ENCODE measurements at places on chromosomes 13 and 19.

GRCh38 chr13:35979361-35979951, 151.7 kb downstream of the DCLK1 start:
- no peak for DNase-seq

- no peak for DNase-seq
Observed at GRCh38 chr13:90594681-90595080, 752.8 kb upstream of the MIR17HG start.

GRCh38 chr13:47687577-47687976, 313.5 kb downstream of the SUCLA2 start:
- DNase-seq = no peak

GRCh38 chr13:41354416-41354815, 43.3 kb downstream of the NAA16 start:
- no peak for DNase-seq

GRCh38 chr13:105625691-105626090, 909.8 kb downstream of the EFNB2 start:
- DNase-seq = no peak

- DNase-seq = no peak
Observed at GRCh38 chr13:73337532-73337931, 278.7 kb downstream of the KLF5 start.

- DNase-seq = no peak
Observed at GRCh38 chr13:95512424-95512823, 40.1 kb upstream of the CLDN10 start.

DNA sequence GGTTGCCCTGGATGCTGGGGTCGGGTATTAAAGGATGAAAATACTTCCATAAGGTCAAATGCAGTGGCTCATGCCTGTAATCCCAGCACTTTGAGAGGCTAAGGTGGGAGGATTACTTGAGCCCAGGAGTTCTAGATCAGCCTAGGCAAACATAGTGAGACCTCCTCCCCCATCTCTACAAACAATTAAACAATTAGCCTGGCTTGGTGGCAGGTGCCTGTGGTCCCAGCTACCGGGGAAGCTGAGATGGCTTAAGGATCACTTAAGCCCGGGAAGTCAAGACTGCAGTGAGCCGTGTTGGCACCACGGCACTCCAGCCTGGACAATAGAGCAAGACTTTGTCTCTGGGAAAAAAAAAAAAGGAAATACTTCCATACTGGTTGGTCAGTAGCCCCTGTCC, 1.5 kb downstream of the KLK11 start:
- no peak for DNase-seq

GRCh38 chr19:5940260-5941208, 26.5 kb downstream of the CAPS start:
- DNase-seq = no peak

- DNase-seq = no peak
Observed at GRCh38 chr13:42781352-42781751, at the start of gene FAM216B. TSS of gene FAM216B (plus strand) at chr13:42781584. CDS start at chr13:42784068, 2,484 bp downstream.

GRCh38 chr19:4094291-4094690, 27.6 kb upstream of the ZBTB7A start:
- no peak for DNase-seq

GRCh38 chr19:10769533-10770491, 51.9 kb downstream of the DNM2 start:
- no peak for DNase-seq

- DNase-seq = no peak
Observed at GRCh38 chr19:40805258-40805868, 6.4 kb downstream of the EGLN2 start.

DNA sequence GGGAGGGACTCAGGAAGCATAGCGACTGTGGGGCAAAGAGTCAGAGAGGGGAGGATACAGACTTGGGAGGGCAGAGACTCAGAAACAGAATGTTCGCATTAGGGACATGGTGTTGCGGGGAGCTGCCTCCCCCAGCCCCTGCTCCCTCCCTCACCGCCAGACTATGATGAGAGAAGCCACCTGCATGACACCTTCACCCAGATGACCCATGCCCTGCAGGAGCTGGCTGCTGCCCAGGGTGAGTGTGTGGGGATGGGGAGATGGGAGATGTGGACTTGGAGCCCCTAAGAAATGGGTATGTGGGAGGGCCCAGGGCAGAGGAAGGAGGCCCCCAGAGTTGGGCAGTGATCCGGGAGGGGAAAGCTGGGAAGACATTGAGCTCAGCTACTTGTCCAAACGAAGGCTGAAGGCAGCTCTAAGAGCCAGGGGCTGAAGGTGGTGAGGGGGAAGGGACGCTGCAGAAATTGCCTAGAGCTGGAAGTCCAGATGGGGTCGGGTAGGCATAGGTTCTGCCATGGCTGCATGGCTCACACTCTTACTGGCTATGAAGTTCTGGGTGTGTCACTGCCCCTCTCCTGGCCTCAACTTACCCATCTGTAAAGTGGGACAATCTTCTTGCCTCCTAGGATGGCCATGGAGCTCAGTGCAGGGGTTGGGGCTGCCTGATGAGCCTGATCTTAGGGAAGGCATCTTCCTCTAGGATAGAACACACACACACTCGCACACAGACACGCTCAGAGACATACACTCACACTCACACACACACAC, 1.4 kb downstream of the SPACA6 start:
- DNase-seq = no peak

DNA sequence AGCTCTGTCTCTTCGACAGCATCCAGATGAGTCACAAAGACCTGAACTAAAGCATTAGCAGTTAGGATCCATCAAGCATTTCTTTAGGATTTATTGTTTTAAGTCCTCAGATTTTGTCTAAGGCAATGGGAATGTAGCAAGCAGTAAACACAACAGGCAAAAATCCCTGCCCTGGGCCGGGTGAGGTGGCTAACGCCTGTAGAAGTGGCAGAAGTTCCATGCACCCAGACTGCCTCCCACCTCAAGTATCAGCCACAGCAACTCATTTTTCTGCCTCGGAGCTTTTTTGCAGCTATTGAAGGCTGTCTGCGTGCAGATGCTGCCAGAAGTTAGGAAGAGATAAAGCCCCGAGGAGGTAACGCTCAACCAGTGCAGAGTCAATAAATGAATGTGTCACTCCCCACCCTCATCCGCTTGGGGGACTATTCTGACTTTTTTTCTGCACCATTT, 47.1 kb upstream of the MRI1 start:
- no peak for DNase-seq

DNA sequence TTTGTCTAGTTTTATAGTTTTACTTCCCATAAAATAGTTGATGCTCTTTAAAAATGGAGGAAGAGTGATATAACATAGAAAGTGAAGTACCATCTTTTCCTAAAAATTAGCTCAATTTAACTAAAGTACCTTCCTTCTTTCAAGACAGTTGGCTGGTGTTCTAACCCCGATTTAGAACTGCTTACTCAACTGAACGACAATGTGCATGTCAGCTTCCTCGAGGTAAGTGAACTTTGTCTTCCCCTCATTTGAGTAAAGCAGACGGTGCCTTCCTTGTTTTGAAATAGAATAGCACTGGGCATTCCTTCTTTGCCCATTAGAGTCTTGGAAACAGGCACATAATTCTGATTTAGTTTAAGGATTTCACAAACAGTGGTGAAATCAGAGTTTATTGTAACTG, 1519.2 kb downstream of the EFNB2 start:
- no peak for DNase-seq

GRCh38 chr13:109707742-109708617, 78.4 kb downstream of the IRS2 start:
- no peak for DNase-seq

- DNase-seq = no peak
Observed at GRCh38 chr13:108212886-108213285, 2.5 kb downstream of the LIG4 start.

DNA sequence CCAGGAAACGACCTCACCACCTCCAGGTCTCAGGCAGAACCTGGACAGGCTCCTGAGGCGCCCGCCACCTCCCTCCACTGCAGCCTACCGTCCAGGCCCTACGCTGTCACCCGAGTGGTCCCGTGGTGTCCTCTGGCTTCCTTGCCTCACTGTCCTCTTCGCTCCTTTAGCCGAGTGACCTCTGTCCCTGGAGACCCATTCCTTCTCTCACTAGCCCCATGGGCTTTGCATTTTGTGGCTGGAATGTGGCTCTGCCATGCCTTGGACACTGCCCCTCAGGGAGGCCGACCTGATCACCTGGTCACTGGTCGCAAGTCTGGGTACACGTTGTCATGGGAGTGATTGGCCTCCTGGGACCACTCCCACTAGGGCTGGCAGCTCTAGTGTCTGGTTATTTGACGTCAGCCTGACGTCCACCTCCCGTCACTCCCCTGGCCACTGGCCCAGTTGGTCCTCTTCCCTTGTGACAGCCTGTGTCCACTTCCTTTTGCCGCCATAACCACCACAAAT, 17.9 kb downstream of the SLC25A42 start:
- no peak for DNase-seq
